ENCODE measurements at places on chromosomes 6 and 20. TPM values are rescaled to one million over a fixed set of nuclear protein-coding genes. Genes with fewer than 3 reads are reported as not detected.

The APOM gene
- total RNA-seq: 2.9 TPM

- no peak for DNase-seq
Observed at GRCh38 chr20:15033891-15034290, 696.5 kb upstream of the FLRT3 start.

DNA sequence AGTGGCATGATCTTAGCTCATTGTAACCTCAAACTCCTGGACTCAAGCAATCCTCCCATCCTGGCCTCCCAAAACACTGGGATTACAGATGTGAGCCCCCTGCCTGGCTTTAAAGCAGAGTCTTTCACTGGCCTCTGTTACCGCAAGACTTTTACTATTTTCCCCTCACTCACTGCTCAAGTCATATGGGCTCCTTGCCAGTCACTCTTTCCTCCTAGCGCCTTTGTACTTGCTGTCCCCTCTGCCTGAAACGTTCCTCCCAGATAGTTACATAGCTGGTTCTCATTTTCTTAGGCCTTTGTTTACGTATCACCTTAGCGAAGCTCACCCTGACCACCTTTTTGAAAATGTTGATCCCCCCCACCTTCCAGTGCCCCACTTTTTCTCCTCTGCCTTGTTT, 29.3 kb downstream of the RPRD1B start:
- no peak for DNase-seq

GRCh38 chr6:52376763-52377162, 14.8 kb downstream of the PAQR8 start:
- no peak for DNase-seq

DNA sequence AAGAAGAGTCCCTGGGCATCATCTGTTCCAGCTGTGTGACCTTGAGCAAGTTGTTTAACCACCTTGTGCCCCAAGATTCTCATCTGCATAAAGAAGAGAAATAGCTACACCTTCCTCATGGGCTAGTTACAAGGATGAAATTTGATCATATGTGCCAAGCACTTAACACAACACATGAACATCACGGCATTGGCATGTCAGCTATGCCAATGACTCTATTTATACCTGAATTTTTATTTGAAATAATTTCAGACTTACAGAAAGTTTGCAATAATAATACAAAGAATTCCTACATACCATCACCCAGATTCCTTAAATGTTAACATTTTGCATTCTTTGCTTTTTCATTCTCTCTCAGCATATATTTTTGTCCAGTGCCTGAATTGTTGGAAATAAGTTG, 21.0 kb upstream of the TCF15 start:
- no peak for DNase-seq
